ENCODE measurements at places on chromosomes 6 and 20.
A peak's percentile ranks its signal among the peaks of the same experiment; 100 is the strongest.

DNA sequence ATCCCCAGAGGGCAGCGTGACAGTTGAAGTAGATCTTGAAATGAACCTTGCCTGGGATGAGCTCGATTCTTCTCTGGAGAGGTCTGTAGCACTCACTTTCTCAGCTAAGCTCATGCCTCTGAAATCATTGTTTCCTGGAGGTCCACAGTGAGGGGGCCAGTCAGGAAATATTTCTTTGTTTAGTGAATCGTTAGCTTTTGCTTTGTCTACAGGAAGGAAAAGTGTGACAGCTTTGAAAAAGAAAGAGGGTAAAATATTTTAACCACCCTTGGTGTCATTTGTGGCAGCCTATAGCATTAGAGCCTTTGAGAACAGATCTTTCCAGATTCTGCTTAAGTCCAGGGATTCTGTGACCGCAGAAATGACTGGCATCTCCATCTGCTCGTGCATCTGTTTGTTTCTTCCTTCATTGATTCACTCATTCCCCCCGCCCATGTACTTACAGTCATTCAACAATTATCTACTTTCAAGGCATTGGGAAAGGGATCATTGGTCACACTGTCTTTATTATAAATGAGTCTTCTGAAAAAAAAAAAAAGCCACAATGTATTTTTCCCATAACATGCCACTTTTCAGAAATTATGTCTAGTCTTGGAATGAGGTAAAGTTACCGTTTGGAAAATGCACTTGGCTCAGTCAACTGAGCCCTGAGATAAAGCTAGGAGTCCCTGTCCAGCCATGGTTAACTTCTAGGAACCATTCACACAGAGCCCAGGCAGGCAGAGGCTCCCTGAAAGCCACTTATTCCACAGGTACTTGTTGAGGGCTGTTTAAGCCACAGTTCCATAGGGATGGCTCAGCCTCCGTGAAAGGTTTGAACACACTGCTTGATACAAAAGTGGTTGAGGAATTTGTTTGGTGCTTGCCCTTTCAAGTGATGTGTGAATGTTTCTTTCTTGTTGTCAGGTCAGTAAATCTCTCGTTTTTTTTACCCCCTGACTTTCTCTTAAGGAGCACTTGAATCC is 86.0 kb downstream of the TIAM2 start:
- DNase-seq = no peak

DNA sequence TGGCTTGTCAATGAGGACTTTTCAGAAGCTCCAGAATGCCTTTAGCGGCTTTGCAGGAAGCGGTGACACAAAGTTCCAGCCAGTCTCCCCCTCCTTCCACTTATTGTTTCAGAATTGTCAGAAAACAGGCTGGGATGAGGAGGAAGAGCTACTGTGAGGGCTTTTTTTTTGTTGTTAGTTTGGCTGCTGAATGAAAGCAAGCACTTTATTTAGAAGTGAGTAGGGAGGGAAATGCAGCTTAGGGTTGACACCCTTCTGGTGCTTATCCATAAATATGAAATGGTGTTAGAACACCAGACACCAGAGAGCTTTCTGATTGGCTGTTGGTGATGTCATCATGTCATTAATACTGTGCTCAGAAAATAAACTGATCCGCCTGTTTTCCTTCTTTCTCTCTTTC is 251.5 kb downstream of the SOX4 start:
- no peak for DNase-seq

DNA sequence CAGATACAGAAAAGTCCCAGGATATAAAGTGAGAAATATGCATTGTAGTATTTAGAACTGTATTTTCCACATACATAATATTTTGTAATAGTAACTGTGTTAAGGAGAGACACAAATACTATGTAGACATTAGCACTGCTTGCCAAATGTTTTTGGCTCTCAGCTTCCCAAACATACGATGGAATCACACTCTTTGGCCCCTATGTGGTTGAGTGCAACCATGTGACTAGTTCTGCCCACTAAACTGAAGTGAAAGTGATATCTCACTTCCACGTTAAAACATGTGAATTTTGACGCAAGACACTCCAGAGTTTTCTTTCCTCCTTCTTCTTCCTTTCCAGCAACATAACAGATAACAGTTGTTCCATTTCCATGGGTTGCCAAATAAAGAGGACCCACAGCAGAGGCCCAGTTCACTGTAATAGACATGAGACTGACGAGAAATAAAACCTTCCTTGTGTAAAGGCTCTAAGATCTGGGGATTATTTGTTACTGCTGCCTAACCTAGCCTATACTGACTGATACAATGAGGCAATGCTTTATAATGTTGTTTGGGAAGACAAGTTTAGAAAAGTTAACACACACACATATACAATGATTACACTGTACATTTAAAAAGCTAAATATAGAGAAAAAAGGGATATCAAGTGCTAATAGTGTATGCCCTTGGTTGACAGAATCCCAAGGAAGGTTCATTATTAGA is 97.2 kb downstream of the PTPRT start:
- DNase-seq = no peak

DNA sequence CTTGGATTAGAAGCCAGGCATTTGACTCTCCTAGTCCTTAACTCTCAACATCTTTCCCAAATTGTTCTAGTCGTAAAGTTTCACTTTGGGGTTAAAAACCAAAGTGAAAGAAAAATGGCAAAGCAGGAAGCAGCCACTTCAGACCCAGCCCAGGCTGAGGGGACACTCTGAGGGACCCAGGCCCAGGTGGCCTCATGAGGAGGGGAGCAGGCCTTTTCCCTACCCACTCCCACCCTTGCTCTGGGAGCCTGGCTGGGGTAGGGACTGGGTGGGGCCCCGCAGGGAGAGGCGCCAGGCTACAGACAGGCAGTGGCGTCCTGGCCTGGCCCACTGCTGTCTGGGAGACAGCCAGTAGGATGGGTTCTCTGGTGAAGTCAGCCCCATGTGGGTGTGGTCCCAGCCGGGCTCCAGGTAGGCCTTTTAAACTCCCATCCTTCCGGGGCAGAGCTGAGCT is 68.7 kb upstream of the MYL9 start:
- peak; percentile 57 for DNase-seq

DNA sequence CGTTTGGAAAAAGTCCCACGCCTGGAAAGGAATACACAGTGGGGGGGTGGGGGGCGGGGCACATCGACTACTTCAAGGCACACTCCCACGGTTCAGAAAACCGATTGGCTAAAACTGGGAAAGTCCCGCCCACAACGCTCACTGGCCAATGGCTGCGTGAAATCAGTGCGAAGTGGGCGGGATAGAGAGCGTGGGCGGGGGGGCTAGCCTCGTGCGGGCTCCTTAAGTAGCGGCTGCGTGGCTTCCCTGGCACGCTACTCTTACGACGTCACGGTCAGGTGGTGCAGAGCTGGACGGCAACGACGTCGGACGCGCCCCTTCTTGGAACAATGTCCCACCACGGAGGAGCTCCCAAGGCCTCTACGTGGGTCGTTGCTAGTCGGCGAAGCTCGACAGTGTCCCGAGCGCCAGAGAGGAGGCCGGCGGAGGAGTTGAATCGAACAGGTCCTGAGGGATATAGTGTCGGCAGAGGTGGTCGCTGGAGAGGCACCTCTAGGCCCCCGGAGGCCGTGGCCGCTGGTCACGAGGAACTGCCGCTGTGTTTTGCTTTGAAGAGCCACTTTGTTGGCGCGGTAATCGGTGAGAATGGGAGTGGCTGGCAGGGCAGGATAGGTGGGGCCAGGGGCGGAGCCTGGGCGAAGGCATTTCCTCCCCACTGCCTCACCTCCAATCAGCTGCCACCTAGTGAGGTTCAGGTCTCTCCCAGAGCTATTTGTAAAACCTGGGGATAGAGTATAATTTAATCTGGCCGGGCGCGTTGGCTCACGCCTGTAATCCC is at the start of gene DDX43:
Gene DDX43, plus strand, starts transcription at position 252 of the 778 bp plus-strand sequence. Its CDS starts 78 bp downstream, at position 330.
- DNase-seq = peak; percentile 50

- DNase-seq = no peak
Measured at GRCh38 chr6:149198265-149198664, 119.2 kb upstream of the TAB2 start.

- no peak for DNase-seq
Measured at GRCh38 chr6:157164972-157165371, 158.3 kb downstream of the TMEM242 start.

GRCh38 chr6:53671111-53671510 is 5.6 kb upstream of the KLHL31 start:
- DNase-seq = no peak

DNA sequence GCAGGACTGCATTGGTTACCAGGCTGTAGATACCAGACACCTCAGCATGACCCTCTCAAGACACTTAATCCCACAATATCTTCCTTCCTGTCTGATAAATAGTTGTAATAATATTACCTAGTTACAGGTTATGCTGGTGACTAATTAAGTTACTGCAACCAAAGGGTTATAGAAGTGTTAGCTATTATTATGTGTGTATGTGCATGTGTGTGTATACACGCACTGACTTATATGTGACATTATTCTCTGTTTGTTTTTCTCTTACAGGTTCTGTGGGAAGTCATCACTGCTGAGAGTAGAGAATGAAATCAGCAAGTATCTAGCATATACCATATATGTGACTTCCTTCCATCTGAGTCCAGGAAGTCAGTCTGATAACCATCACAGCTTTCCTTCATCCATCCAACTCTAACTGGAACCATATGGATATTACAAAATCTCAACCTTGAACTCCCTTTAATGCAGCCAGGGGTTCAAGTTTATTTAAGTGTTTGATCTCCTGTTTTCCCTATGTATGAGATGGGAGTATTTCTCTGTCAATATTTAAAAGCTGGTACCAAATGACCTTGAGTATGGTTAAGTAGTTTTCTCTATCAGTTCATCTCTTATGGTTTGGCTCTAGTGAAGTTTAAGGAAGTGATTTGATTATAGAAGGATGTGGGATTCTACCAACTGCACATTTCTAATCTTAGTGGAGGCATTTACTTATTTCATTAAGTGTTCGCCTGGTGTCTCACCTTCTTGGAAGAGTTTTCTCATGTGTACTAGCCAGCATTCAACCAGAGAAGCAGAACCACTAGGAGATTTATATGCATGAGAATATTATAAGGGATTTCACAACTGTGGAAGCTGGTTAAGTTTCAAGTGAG is 313.2 kb downstream of the HIVEP2 start:
- no peak for DNase-seq

- DNase-seq = no peak
Measured at GRCh38 chr6:168559574-168560098, 118.7 kb downstream of the SMOC2 start.

GRCh38 chr6:70221025-70221714 is 81.7 kb downstream of the COL9A1 start:
- peak; percentile 5 for DNase-seq

DNA sequence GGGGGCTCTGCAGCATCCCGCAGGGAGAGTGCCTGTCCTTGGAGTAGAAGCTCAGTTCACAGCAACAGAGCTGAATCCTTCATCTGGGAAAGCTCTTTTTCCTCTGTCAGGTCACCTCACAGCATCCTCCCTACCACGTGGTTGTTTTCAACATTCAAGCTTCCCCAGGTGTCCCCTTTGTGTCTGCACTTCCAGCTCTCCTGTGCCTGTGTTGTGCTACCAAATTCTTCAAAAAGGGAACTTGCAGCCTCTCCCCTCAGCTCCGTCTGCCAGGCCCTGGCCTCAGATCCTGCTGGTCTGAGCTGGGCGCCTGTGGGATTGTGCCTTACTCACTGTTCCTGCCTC is 108.4 kb downstream of the FOXF2 start:
- no peak for DNase-seq

GRCh38 chr20:2150660-2151059 is 49.0 kb downstream of the STK35 start:
- DNase-seq = no peak

GRCh38 chr6:37793067-37793466 is 26.5 kb upstream of the ZFAND3 start:
- no peak for DNase-seq

DNA sequence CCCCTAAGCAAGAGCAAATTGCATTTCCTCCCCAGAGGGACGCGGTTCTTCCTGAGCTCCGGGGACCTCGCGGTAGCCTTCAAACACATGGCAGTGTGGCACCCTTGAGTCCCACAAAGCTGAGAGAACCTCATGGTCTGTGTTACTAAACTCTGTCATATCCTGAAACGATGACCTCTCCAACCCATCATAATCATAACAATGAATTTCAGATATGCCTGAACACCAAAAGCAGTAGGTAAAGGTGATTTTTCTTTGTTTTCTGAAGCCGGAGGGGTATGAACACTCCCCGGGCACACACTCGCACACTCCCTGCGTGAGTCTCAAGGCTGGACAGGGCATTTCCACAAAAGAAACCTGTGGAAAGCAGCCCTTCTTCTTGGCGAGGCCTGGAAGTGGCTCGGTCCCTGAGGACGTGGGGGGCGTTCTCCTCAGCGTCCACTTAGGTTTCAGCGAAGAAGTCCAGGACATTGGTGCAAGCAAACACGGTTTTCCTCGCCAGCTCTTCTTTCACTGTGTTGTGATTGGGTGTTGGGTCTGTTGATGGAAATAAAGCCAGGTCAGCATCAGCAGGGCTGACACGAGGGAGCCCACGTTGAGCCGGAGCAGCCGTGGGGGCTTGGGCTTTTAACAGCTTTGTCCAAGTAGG is 183.4 kb downstream of the ERMARD start:
- no peak for DNase-seq

DNA sequence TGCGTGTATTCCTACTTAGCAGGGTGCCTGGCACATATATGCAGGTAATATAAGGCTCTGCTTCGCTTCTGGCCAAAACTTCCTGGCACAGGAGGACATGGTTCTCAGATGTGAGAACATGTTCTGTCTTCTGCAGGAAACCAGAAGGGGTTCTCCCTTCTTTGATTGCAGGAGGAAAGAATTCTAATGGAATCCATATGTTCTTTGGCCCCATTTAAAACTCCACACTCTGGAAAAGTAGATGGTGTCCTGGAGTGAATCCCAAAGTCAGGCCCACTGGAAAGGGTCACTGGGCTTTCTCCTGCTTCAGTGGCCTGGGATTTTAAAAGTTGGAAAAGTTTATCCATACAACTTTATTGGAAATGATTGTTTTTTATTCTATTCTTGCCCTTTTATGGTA is 16.4 kb upstream of the CYP24A1 start:
- DNase-seq = no peak

DNA sequence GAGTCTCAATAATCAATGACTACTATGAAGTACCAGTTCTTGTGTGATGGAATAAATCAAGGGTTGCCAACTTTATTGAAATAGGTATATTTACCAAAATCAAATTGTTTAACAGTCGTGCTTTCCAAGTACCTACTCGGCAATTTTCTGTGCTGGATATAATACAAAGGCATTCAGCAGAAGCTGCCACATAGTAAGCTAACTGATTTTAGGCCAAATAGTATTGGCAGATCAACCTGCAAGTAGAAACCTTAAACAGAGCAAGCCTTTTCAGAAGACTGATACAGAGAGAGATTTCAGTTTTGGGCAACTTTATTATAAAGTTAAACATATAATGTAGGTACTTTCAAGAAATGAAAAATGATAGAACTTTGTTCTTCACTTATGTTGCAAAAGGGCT is 174.6 kb downstream of the ASCC3 start:
- DNase-seq = no peak

- DNase-seq = no peak
Measured at GRCh38 chr20:61926796-61927192, 138.9 kb downstream of the TAF4 start.
